ENCODE measurements at places on chromosomes 2 and 18.

GRCh38 chr2:149185942-149186490 is 144.4 kb upstream of the LYPD6 start:
- DNase-seq = no peak

- no peak for DNase-seq
Measured at GRCh38 chr2:2896011-2896410, 481.6 kb downstream of the EIPR1 start.

GRCh38 chr2:20190876-20191713 is 33.8 kb downstream of the SDC1 start:
- DNase-seq = no peak

DNA sequence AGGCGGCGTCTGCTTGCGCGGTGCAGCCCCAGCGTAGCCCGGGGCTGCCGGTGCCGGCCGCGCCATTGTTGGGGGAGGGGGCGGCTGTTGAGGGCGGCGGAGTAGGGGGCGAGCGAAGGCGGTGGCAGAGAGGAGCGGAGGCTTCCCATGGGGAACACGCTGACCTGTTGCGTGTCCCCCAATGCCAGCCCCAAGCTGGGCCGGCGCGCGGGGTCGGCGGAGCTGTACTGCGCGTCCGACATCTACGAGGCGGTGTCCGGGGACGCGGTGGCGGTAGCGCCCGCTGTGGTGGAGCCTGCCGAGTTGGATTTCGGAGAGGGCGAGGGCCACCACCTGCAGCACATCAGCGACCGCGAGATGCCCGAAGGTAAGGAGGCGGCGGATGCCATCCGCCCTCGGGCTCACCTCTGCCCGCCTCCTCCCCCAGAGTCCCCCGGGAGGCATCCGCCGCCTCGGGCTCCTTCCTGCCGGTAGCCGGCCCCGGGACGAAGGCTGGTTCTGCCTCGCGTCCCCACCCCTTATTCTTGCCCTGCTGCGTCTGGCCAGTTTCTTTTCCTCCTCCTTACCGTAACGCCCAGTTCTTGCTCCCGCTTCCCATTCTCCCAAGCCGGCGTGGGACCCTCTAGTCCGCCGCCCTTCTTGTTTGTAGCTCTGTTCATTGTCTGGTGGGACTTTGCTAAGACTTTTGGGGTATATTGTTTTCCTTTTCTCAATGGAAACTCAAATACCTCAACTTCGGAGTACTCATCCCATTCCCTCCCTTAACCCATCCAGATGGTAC is 500 bp downstream of the CCNYL1 start:
- no peak for DNase-seq

DNA sequence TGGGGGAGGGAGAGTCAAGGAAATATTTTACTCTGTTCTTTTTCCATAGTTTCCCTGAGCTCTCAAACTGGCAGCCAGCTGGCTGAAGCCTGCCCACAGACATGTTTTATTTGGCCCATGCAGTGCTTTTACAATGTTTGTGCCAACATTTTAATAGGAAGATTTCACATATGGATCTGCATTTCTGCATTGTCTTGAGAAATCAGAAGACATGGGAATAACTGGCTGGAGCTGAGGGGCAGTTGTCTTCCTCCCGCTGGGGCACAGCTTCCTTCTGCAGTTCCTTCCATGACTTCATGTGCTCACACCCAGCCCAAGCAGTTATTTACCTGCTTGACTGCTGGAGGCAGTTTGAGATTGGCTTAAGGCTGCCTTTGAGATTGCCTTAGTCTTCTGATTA is 74.4 kb downstream of the PLCL1 start:
- DNase-seq = no peak

GRCh38 chr2:137521653-137522619 is 442.3 kb upstream of the HNMT start:
- no peak for DNase-seq

GRCh38 chr2:150341982-150342680 is 145.3 kb downstream of the RND3 start:
- no peak for DNase-seq

GRCh38 chr2:60977562-60977895 is 40.0 kb upstream of the PEX13 start:
- no peak for DNase-seq

DNA sequence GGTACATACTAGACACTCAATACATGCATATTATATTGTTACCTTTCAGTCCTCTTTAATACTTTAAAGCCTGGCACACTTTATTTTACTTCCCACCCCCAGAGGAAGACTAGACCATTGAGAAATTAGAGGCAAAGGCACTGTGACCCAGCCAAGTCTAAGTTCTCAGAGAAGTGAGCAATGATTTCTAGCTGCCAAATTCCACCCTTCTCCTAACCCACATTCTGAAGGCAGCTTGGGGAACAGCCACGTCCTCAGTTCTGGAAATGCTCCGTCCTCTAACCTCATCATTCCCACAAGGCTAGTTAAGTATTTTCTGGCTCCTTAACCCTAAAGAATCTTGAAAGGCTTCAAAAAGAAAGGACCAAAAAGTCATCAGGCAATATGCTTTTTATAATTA is 86.6 kb downstream of the COL5A2 start:
- no peak for DNase-seq

DNA sequence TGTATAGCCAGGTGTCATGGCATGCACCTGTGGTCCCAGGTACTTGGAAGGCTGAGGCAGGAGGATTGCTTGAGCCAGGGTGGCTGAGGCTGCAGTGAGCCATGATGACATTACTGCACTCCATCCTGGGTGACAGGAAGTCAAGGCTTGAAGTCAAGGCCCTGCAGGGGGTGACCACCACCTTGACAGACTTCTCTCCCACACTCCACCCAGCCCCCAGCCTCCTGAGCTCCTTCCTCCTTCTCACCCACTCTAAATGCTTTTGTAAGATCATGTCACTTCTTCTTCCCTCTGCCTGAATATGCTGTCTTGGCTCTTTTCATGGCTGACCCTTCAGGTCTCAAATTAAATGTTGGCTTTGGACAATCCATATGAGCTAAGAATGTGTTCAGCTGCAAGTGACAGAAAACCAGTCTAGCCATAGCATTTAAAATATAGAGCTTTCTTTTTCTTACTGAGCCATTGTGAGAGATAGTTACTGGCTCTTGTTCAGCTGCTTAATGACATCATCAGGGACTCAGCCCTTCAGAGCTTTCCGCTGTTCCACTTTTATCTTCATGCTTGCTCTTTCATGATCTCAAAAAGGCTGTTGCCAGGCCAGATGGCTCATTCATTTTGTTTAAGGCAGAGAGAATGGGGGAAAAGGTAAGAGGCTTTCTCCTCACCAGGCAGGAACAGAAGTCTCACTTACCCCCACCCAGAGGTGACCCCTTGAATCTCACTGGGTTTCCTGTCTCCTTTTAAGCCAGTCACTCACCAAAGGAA is 36.7 kb upstream of the TTC39C start:
- no peak for DNase-seq

GRCh38 chr2:43039376-43040080 is 186.9 kb downstream of the ZFP36L2 start:
- no peak for DNase-seq

- no peak for DNase-seq
Measured at GRCh38 chr2:30262716-30263309, 31.5 kb downstream of the LBH start.

DNA sequence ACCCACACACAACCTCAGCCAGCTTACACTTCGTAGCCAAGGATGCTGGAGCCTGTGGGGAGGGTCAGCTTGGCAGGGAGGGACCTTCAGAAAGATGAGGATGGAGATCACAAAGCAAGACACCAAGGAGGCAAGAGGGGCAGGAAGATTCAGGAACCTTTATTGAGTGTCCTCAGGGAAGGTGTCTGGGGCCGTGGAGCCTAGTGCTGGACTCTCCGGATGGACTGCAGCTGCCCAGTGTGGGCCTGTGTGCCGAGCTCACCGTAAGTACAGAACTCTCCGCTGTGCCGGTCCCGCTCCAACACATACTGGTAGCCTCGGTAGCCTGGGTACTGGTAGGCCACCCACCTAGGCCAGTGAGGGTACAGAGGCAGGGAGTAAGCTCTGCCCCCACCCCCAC is 3.2 kb downstream of the CRYBA2 start:
- DNase-seq = no peak

- no peak for DNase-seq
Measured at GRCh38 chr2:169999054-169999453, 171.8 kb downstream of the UBR3 start.

GRCh38 chr2:189137519-189137918 is 42.0 kb downstream of the COL5A2 start:
- DNase-seq = no peak

DNA sequence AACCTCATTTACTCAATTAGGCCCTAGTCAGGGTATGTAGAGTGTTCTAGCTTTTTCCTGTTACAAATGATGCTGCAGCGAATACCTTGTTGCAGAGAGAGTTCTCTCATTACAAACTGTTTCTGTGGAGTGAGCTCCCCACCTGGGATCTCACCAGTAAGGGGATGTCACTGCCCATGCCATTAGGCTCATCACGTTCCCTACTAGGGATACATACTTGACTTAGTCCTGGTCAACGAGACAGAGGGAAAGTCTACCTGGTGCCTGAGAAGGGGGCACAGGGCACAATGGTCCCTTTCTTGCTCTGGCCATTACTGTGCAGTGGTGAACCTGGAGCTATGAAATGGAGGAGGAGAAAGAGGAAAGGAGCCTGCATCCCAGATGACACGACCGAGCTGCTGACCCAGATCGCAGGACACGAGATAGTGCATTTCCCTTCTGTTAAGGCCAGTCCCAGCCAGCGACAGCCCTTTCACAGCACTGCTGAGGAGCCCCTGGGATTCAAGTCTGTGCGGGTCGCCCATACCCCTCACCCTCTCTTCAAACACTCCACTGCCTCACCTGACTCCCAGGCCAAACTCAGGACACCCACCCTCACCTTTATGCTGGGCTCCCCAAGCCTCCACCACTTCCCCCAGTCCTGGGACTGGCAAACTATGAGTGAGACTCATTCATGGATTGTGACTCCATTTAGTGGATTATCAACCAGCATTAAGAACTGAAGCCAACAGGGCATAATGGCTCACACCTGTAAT is 16.0 kb downstream of the MALL start:
- DNase-seq = no peak

GRCh38 chr2:200066417-200066816 is 111.0 kb downstream of the MAIP1 start:
- DNase-seq = no peak

DNA sequence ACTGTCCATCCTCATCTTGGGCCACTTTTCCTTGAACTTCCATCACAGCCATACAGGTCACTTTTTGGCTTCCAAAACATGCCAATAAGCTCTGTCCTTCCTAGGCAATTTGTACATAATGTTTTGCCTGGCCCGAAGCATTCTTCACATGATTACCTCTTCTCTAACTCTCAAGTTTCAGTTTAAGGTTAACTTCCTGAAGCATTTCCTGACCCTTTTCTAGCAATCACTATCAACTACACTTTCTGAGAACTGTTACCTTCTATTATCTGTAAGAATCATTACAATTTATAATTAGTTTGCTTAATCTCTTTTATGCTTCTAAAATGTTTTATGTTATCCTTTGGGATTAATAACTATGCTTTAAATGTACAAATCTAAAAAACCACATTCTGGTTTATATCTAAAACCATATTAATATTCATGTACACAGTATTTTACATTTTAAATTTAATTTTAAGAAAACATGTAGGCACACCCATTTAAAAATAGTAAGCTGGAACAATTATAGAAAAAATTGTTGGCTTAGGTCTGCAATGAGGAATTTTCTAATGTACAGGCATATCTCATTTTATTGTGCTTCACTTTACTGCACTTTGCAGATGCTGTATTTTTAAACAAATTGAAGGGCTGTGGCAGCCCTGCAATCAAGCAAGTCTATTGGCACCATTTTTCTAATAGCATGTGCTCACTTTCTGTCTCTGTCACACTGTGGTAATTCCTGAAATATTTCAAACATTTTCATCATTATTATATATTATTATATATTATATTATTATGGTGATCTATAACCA is 76.4 kb downstream of the C2orf74 start:
- DNase-seq = no peak

DNA sequence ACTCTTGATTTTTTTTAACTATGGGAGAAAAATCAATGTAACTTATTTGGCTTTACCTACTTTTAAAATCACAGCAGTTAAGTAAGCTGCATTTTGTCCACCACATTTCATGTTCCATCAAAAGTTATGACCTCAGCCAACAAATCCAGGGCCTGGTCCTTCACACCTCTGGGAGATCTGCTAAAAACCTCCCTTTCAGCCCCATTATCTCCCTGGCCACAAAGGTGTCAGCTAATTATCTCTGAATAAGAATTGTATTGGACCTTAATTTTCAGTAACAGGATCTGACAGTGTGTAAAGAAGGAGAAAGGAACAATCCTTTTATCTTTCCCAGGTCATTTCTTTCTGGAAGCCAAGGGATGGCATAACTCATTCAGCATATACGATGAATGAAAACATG is 359.3 kb downstream of the TMEM182 start:
- no peak for DNase-seq

GRCh38 chr18:55858661-55859515 is 270.9 kb upstream of the TCF4 start:
- DNase-seq = no peak

- no peak for DNase-seq
Measured at GRCh38 chr18:44636241-44636640, 44.4 kb upstream of the SETBP1 start.

- DNase-seq = no peak
Measured at GRCh38 chr2:100632759-100633158, 70.0 kb downstream of the PDCL3 start.

DNA sequence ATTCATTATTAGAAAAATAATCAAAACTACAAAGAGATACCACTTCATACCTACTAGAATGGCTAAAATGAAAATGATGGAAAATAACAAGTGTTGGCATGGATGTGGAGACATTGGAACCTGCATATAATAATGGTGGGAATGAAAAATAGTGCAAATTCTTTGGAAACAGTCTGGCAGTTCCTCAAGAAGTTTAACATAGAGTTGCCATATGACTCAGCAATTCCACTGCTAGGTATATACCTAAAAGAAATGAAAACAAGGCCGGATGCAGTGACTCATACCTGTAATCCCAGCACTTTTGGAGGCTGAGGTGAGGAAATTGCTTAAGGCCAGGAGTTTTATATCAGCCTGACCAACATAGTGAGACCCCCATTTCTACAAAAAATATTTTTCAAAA is 41.6 kb upstream of the ACYP2 start:
- no peak for DNase-seq

GRCh38 chr18:60984510-60984909 is 348.7 kb upstream of the CDH20 start:
- no peak for DNase-seq

GRCh38 chr2:230664128-230664527 is 48.5 kb upstream of the CAB39 start:
- no peak for DNase-seq

- no peak for DNase-seq
Measured at GRCh38 chr18:57803103-57803969, at the start of gene ATP8B1. Gene ATP8B1, minus strand, starts transcription at chr18:57803315. Its CDS starts 71,508 bp downstream, at chr18:57731807.

DNA sequence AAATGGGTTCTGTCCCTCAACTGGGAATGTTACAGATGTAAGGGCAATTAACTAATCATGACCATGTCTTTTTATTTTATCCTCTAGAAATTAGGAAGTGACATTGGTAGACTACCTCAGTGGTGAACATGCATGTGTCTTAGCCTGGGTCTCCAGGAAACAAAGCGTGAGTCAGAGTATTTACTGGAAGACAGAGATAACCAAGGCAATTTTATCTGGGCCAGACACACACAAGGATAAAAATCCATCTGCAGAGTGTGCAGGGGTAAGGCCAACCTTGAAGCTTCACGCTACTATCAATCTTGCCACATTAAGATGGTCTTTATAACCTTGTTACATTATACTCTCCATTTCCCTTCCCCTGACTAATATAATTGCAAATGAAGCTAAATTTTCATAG is 487.5 kb downstream of the SUCLG1 start:
- no peak for DNase-seq

- no peak for DNase-seq
Measured at GRCh38 chr18:30501594-30501993, 540.9 kb downstream of the DSC3 start.
